ENCODE measurements at places on chromosomes 4 and X. TPM values are rescaled to one million over a fixed set of nuclear protein-coding genes. Genes with fewer than 3 reads are reported as not detected.

MAGEA8 gene
- not detected for total RNA-seq

TSR2 gene
- total RNA-seq = 42.3 TPM

CFAP99 gene
- not detected for total RNA-seq

ANTXR2 gene
- 45.4 TPM for total RNA-seq

STATH gene
- not detected for total RNA-seq

TMA16 gene
- 23.1 TPM for total RNA-seq

TMPRSS11B gene
- not detected for total RNA-seq

PAGE2B gene
- not detected for total RNA-seq

PDCL2 gene
- total RNA-seq = not detected

DCAF4L1 gene
- 0.55 TPM for total RNA-seq

TLL1 gene
- not detected for total RNA-seq

DCHS2 gene
- not detected for total RNA-seq

FSTL5 gene
- not detected for total RNA-seq

NOX1 gene
- not detected for total RNA-seq

LPAR4 gene
- total RNA-seq = not detected

ZMAT1 gene
- total RNA-seq = 25.6 TPM

WDR1 gene
- total RNA-seq = 304 TPM

IGSF1 gene
- total RNA-seq = not detected

DSPP gene
- total RNA-seq = not detected

MAD2L1 gene
- 10.0 TPM for total RNA-seq

GC gene
- 2.0 TPM for total RNA-seq

STAP1 gene
- total RNA-seq = 7.9 TPM

PDGFRA gene
- 0.32 TPM for total RNA-seq

TKTL1 gene
- total RNA-seq = 0.60 TPM

ZIC3 gene
- total RNA-seq = not detected

TLR10 gene
- total RNA-seq = 2.1 TPM

NLRP2B gene
- total RNA-seq = not detected

PIR gene
- not detected for total RNA-seq

SMR3B gene
- total RNA-seq = not detected

IBSP gene
- not detected for total RNA-seq

EPGN gene
- total RNA-seq = 4.0 TPM

TRIML2 gene
- total RNA-seq = not detected

SLC2A9 gene
- 4.2 TPM for total RNA-seq

AR gene
- 0.40 TPM for total RNA-seq

MTNR1A gene
- not detected for total RNA-seq

METTL14 gene
- total RNA-seq = 46.4 TPM

CLDN22 gene
- total RNA-seq = not detected

AMOT gene
- 3.9 TPM for total RNA-seq

PLS3 gene
- 0.73 TPM for total RNA-seq

NALF2 gene
- total RNA-seq = 0.13 TPM

CXCL11 gene
- total RNA-seq = not detected

TASL gene
- total RNA-seq = 1.8 TPM

XAGE1A gene
- total RNA-seq = not detected

CXCL3 gene
- 0.35 TPM for total RNA-seq

VCX2 gene
- total RNA-seq = not detected

HS6ST2 gene
- total RNA-seq = not detected

SSX3 gene
- not detected for total RNA-seq

DBET gene
- total RNA-seq = 0.09 TPM

SGMS2 gene
- total RNA-seq = not detected

SLC25A53 gene
- 16.2 TPM for total RNA-seq

TAF7L gene
- total RNA-seq = not detected

CCDC160 gene
- not detected for total RNA-seq

LANCL3 gene
- 0.28 TPM for total RNA-seq

TIMM17B gene
- total RNA-seq = 49.3 TPM

TAPT1 gene
- total RNA-seq = 50.3 TPM

APBB2 gene
- total RNA-seq = 0.70 TPM

ACOX3 gene
- 15.8 TPM for total RNA-seq

TLR8 gene
- total RNA-seq = not detected

All from T-cell (primary cell).